ENCODE measurements at places on chromosomes 11 and 22.

- peak; percentile 34 for DNase-seq
These were observed 690 bp upstream of the UVRAG start for GRCh38 chr11:75814363-75814676.

- no peak for DNase-seq
These were observed 3.5 kb downstream of the CLDN5 start for GRCh38 chr22:19520566-19521305.

DNA sequence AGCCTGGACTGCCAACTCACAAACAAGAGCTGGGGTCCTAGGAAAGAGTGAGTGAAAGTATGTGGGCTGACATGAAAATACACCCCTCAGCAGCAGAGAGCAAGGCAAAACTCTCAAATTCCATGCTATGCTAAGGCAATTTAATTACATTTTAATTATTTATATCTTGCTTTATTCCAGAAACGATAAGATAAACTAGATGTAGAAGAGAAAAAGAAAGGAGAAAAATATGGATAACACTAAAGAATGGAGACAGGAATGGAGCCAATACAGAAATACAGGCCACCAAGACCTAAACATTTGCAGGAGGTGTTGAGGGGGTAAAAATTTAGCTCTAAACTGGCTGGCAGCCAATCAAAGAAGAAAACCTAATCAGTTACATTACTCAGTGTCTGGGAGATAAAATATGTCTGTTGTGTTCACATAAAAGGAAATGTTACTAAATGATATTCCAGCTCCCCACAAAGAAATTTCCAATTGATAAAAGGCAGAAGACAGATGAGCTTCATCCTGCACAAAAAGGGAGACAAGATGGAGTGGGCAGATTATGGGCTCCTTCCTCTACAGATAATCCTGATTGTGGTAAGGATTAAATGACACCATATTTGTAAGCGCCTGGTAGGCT lies 223.5 kb upstream of the BLID start:
- DNase-seq, result no peak

- DNase-seq, result no peak
These were observed 86.2 kb downstream of the RPL27A start for GRCh38 chr11:8768625-8769333.

- DNase-seq, result no peak
These were observed 94.8 kb downstream of the PICALM start for GRCh38 chr11:85974122-85974521.

- DNase-seq, result no peak
These were observed 39.7 kb downstream of the TPBGL start for GRCh38 chr11:75280227-75280701.

DNA sequence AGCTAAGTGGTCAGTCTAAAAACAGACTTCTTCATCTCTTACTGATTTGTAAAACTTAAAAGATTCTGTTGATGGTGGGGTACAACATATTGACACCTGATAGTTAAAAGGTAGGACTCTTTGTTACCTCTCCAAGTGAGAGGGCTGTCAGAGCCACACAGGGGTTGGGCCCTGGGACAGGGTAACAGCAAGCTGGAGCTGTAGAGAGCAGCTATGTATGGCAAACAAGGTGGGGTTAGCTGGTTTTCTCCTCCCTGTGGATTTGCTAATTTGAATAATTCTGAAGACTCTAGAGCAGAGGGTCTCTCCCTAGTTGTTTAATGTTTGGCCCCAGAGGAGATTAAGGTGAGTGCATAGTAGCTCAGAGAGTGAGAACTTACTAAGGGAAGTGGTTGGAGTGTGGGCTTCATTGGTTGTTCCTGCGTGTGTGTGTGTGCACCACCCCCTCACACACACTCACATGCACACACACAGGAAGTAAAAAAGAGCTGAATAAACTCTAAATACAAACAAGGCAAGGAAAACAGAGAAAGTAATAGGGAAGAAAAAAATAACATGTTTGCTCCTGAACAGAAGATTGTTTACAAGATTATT lies 9.2 kb upstream of the GAS2 start:
- no peak for DNase-seq

GRCh38 chr11:8714622-8715225 lies 32.1 kb downstream of the RPL27A start:
- DNase-seq, result no peak

- DNase-seq, result no peak
These were observed 362.3 kb upstream of the KIRREL3 start for GRCh38 chr11:127362754-127363308.

GRCh38 chr11:7020183-7020917 lies at the start of the genes NLRP14 and ZNF214:
TSS of gene NLRP14 (plus strand) at chr11:7020479. CDS start at chr11:7038587, 18,108 bp downstream.
TSS of gene ZNF214 (minus strand) at chr11:7020346. CDS start at chr11:7002835, 17,511 bp downstream.
- DNase-seq, result peak; percentile 39

- DNase-seq, result no peak
These were observed 8.1 kb downstream of the RRM1 start for GRCh38 chr11:4102711-4103110.

GRCh38 chr11:123354371-123354975 lies 75.6 kb upstream of the GRAMD1B start:
- no peak for DNase-seq

DNA sequence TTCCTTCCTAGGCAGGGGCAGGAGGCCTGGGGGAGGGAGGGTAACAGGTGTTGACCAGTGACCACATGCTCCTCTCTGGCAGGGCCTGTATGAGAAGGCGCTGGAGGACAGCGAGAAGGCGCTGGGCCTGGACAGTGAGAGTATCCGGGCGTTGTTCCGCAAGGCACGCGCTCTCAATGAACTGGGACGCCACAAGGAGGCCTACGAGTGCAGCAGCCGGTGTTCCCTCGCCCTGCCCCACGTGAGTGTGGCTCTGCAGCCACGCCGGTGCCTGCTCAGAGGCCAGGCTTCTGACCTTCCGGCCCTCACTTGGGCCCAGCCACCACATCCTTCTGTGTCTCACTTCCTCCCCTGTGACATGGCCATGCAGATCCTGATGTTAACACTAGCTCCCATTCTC lies 25.8 kb downstream of the ZC3H7B start:
- no peak for DNase-seq

DNA sequence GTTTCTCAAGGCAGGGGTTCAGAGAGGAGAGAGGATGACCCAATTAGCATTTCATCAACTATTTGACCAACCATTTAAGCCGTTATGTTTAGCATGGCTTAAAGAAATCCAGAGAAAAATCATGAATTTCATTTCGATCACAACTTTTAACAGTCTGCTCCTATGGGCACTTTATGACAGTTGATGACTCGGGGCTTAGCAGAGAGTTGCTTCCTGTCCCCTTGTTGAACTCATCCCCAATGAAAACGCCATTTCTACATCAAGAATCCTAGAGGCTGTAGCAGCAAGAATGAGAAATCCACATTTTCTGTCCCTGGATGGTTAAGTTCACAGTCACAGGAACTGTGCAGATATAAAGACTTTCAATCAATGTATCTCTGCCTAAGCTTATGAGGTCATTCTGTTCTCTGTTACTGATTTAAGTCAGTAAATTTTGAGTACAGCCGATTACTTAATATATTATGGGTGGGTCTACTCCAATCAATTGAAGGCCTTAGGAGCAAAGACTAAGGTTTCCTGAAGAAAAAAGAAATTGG lies 81.1 kb downstream of the BDNF start:
- no peak for DNase-seq
